ENCODE measurements at places on chromosomes 5 and 9.

GRCh38 chr5:115553082-115553481, 8.5 kb upstream of the FEM1C start:
- DNase-seq = no peak

DNA sequence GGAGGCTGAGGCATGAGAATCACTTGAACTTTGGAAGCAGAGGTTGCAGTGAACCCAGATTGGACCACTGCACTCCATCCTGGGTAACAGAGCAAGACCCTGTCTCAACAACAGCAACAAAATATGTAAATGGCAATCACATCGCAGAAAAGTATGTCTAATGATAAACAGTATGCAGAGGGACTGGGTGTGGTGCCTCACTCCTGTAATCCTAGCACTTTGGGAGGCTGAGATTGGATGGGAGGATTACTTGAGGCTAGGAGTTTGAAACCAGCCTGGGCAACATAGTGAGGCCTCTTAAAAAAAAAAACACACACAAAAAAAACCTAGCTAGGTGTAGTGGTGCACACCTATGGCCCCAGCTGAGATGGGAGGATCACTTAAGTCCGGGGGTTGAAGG, 40.3 kb downstream of the HSDL2 start:
- DNase-seq = no peak

- no peak for DNase-seq
Measured at GRCh38 chr5:593511-593910, 18.6 kb upstream of the CEP72 start.

GRCh38 chr5:112263469-112263868, 155.6 kb downstream of the EPB41L4A start:
- DNase-seq = no peak

- DNase-seq = no peak
Measured at GRCh38 chr5:79050498-79050897, 19.0 kb downstream of the DMGDH start.

GRCh38 chr5:51382521-51383130, 622 bp upstream of the ISL1 start:
- no peak for DNase-seq
